ENCODE measurements at places on chromosomes 6 and 20.

- no peak for DNase-seq
Measured at GRCh38 chr20:13220904-13221297, at the start of gene ISM1. Gene ISM1, plus strand, starts transcription at chr20:13221274. Its CDS starts 503 bp downstream, at chr20:13221777.

GRCh38 chr6:138657065-138657425, 116.5 kb upstream of the CCDC28A start:
- DNase-seq = no peak

- DNase-seq = no peak
Measured at GRCh38 chr20:6122111-6122872, 538 bp downstream of the FERMT1 start.

DNA sequence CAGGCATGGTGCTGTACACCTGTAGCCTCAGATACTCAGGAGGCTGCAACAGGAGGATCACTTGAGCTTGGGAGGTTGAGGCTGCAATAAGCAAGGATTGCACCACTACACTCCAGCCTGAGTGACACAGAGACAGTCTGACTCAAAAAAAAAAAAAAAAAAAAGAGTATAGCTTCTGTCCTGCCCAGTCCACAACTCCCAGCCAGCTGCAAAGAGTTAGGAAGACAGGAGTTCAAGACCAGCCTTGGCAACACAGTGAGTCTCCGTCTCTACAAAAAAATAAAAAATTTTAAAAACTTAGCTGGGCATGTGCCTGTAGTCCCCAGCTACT, 28.3 kb upstream of the TLDC2 start:
- DNase-seq = no peak

DNA sequence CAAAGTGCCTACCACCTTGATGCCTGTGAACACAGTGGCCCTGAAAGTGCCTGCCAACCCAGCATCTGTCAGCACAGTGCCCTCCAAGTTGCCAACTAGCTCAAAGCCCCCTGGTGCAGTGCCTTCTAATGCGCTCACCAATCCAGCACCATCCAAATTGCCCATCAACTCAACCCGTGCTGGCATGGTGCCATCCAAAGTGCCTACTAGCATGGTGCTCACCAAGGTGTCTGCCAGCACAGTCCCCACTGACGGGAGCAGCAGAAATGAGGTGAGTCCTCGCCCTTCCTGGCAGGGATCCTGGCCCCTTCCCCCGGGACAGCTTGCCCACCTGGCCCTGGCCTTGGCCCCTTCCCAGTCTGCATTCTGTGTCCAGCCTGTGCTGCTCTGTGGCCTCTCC, 17.9 kb downstream of the MAVS start:
- no peak for DNase-seq

Data from fibroblast of skin of left biceps (primary cell).